Fibroblast of mammary gland (primary cell): ENCODE measurements at places on chromosomes 12 and 14.

GRCh38 chr14:79730953-79731352 lies 480.4 kb downstream of the DIO2 start:
- DNase-seq: no peak

GRCh38 chr12:122437656-122438121 lies 15.2 kb upstream of the CLIP1 start:
- peak; percentile 89 for DNase-seq

DNA sequence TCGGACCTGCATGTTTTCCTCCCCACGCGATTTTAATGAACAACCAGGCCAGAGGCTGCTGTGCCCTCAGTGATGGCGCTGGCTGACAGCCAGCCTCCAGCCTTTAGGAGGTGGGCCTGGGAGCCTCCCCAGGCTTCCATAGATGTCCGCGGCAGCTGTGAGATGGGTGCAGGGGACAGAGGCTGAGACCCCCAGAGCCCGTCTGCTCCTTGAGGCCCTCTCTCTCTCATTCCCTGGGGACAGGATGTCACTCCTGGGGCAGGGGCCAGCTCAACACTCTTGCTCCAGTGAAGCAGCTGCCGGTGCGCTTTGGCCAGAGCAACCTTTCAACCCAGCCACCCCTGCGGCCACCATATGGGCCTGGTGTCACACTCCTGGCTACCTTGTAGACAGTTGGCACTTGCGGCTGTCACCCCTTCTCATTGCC lies 24.8 kb downstream of the MVK start:
- DNase-seq: no peak

GRCh38 chr12:129036135-129036534 lies 182.9 kb downstream of the GLT1D1 start:
- no peak for DNase-seq

DNA sequence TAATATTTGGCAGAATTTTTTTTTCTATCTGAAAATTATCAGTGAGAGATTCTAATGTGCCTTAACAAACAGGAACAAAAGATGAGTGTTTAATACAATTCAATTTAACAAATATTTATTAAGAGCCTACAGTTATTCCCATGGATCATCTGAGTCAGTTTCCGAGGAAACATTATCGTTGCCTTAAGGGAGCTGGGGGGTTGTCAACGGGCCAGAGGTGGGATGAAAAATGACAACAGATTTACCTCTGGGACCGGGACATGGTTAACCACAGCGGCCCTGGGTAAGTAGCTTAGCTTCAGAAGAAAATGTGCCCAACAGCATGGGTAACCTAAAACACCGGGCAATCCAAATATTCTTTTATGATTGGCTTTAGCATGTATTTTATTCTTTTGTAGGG lies 113.6 kb downstream of the DAD1 start:
- DNase-seq: peak; percentile 11

DNA sequence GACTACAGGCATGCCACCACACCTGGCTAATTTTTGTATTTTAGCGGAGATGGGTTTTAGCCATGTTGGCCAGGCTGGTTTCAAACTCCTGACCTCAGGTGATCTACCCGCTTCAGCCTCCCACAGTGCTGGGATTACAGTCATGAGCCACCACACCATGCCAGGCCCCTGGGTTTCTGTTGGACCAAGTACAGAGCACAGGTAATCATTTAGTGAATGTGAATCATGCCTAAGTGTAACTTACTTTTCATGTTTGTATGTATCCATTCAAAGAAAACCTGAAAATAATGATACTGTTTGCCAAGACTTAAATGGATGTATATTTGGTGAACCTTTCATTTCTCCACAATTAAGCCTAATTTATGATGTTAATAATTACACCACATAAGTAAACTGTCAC lies 65.9 kb downstream of the FGD6 start:
- no peak for DNase-seq
